ENCODE measurements at places on chromosomes 11 and 22.
A peak's percentile ranks its signal among the peaks of the same experiment; 100 is the strongest.

GRCh38 chr22:50561401-50562358 is 1.0 kb downstream of the SYCE3 start:
- DNase-seq, result no peak

DNA sequence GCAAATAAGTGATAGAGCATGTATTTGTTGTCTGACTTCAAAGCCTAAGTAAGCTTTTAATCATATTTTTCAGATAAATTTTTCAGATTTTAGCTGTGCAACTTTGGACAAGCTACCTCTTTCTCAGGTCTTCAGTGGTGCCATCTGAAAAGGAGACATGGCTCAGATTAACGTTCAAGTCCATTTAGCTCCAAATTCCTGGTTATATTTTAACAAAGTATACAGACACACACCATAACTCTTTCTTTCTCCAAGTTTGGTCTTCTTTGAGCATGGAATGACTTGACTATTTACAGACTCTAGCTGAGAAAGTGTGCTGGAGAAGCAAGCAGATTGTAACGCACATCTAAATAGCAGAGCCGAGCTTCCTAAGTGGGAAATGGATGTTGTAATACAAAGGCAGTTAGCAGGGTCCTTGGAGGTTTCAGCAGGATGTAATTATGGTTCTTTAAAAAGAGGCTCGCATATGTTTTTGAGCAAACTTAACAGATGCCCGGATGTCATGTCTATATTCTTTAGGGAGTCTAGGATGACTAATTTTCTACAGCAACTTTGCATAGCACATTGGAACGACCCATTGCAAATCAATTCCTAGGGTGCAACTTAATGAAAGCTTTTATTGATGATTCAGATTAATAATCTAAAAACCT is 128.1 kb upstream of the E2F8 start:
- no peak for DNase-seq

DNA sequence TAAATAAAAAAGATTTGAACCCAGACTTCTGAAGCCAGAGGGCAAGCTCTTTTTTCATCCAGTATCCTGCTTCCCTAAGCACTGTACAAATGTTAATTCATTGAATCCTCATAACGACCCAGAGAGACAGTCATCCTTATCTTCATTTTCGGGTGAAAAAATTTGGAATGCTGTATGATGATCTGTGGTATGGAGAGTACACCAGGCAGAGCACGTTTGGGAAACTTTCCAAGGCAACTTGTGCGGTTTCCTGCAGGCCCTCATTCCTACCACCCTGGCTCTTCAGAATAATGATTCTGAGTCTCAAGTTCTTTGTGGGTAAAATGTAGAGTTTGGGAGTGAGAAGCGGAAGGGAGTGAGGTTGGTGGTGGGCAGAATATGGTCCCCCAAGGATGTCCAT is 177.9 kb upstream of the CADM1 start:
- DNase-seq, result no peak

DNA sequence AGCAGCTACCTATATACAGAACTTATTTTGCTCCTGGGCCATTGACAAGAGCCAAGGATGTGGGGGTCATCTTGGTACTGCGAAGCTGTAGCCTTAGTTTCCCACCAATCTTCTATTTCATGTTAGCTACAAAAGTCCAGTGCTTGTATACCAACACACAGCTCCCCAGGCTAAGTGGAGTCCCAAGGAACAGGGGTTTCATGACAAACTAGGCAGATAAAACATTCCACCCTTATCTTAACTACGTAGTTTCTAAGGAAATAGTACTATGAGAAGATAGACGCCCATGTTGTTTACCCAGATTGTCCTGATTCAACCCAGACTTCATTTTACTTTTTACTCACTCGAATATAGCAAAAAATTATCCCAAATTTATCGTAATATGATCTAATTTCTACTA is 218.5 kb downstream of the DYNC2H1 start:
- DNase-seq, result no peak

GRCh38 chr11:69397732-69398131 is 83.7 kb upstream of the LINC01488 start:
- DNase-seq, result no peak

GRCh38 chr11:115530752-115531151 is 26.5 kb upstream of the CADM1 start:
- no peak for DNase-seq

DNA sequence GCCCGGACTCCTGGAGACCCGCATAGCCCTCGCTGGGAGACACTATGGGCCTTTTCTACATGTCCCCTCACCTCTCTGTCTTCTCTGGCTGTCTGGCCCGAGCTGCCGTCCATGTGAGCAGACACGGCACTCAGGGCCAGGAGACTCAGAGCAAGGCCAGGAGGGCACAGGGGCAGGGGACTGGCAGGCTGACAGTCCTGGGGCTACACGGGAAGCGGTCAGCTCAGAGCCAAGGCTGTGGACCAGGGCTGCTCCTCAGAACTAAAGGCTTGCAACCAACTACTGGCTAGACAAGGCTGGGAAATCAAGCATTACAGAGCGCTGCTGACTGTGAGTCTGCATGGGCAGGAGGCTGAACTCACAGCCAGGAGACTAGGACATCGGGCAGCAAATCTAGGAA is 56.1 kb upstream of the CDON start:
- no peak for DNase-seq

DNA sequence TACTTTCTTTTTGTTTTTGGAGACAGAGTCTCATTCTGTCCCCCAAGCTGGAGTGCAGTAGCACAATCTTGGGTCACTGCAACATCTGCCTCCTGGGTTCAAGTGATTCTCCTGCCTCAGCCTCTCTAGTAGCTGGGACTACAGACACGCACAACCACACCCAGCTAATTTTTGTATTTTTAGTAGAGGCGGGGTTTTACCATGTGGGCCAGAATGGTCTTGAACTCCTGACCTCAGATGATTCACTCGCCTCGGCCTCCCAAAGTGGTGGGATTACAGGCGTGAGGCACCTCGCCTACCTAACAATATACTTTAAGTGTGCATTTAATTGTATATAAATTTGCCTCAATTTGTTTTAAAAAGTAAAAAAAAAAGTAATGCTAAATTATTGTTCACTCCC is 38.4 kb downstream of the GRK3 start:
- no peak for DNase-seq

- DNase-seq, result no peak
Observed at GRCh38 chr11:66115638-66116301, 45.7 kb downstream of the PACS1 start.

- DNase-seq, result no peak
Observed at GRCh38 chr11:116807601-116808261, 15.4 kb downstream of the APOA4 start.

GRCh38 chr11:61198361-61198760 is 5.0 kb upstream of the PGA3 start:
- no peak for DNase-seq

GRCh38 chr11:129440028-129440713 is 64.5 kb downstream of the BARX2 start:
- no peak for DNase-seq

- no peak for DNase-seq
Observed at GRCh38 chr22:33167998-33168790, 110.0 kb upstream of the SYN3 start.

DNA sequence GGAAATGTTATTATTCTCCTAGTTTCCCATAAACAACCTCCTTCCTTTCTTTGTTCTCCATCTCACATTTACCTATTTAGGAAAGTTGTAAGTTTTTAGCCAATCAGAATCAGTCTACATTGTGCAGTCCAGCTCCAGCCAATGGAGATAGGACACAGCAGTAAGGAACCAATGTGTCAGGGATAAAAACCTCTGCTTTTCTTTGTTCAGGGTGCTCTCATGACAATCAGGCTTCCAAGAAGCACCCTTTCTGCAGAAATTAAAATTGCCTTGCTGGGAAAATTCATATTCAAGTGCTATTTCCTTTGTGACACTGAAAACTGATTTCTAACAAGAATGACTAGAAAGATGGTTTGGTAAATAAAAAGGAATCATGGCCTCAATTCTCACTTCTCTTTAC is 14.6 kb downstream of the SCGB2A1 start:
- no peak for DNase-seq

DNA sequence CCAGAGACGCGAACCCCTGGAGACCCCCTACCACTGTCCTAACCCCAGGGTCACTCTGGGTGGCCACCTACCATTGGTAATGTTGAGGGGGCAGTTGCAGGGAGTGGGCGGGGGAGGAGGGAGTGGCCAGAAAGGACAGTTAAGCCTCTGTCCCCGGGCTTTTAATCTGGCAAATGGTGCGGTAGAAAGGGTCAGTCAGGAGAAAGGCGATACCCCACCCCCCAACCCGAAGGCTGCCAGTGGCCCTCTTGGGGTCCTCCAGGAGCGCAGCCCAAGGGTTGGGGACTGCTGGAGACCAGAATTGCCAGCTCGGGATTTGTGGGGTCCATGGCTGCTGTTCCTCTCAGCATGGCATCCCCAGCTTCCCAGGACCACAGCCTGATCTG is 742 bp downstream of the P2RY2 start:
- no peak for DNase-seq

GRCh38 chr11:130916910-130917309 is 631 bp upstream of the SNX19 start:
- no peak for DNase-seq

DNA sequence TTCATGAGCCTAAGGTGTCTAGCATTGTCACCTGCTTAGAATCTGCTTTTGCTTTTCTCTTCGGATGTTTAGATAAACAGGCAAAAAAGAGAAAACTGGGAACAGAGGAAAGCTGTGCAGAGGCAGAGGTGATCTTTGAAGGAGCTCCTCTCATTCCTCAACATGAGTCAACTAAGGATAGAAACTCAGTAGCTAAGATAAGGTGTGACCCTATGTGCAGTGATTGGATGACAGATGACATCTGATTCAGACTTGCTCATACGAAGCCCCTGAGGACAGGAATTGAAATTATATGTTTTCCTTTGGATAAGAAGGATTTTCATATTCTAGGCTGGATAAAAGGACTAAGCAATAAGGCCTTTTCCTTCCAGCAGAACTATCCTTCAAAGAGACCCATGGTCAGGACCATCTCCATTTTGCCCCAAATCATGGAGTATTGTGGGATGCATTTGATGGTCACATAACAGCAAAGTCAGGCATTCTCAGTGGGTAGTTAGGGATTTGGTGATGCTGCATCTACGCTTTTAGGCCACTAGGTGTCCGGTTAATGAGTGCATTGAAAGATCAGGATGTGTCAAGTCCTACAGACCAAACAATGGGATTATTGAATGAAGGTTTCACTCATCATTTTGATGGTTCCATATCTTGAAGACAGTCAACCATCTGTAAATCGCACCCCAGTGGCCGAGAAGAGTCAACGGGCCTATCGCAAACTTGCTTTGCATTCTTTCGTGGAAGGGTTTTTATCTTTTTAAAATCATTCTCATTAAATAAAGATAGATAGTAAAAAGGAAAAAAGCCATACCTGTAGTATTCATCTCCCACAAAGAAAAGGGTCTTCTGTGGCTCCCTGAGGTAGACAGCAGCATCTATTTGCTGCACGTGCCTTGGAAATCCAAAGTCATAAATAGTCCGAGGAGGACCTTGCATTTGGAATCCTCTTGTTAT is 32.2 kb downstream of the MMP20 start:
- DNase-seq, result no peak

DNA sequence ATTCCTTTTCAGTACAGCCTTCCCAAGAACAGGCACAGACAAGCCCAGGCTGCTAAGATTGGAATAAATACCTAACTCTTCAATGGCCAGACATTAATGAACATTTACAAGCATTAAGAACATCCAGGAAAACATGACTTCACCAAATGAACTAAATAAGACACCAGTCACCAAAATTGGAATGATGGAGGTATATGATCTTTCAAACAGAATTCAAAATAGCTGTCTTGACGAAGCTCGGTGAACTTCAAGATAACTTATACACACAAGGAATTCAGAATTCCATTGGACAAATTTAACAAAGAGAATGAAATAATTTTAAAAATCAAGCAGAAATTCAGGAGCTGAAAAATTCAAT is 16.4 kb upstream of the DDX10 start:
- no peak for DNase-seq

DNA sequence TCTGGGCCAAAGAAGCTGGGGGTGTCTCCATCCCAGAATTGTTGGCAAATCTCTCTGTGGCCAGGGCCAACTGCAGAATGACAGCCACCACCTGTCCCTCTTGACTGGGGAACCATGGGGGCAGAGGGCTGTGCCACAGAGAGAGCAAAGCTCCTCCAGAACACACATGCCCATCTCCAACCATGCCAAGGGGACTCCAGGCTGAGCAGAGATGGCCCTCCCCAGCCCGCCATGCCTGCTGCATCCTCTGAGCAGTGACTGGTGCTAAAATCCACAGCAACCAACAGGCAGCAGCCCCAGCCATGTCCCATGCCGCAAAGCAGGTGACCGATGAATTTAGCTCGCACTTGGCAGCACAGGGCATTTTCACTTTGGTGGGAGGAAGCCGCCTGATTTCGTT is 45.0 kb downstream of the LARGE1 start:
- DNase-seq, result no peak

GRCh38 chr22:36644333-36644757 is 59.2 kb downstream of the CACNG2 start:
- peak; percentile 48 for DNase-seq

GRCh38 chr22:44029069-44029468 is 5.0 kb downstream of the PARVB start:
- no peak for DNase-seq

GRCh38 chr11:32400670-32401369 is 34.5 kb downstream of the WT1 start:
- DNase-seq, result no peak

- DNase-seq, result no peak
Observed at GRCh38 chr11:64086258-64087123, 50.8 kb downstream of the FLRT1 start.

GRCh38 chr11:109241988-109242536 is 179.9 kb upstream of the C11orf87 start:
- DNase-seq, result no peak

DNA sequence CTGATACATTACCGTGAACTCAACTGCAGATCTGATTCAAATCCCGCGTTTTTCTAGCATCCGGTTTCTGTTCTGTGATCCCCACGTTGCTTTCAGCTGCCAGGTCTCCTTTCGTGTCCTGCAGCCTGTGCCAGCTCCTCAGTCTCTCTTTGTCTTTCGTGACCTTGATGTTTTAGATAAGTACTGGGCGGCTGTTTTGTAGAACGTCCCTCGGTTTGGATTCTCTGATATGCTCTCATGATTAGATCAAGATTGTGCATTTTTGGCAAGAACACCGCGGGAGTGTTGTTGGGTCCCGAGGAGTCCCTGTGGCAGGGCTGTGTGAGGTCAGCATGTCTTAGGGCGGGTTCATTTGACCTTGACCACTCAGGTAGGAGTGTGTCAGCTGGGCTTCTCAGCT is 38.6 kb downstream of the KCNQ1 start:
- DNase-seq, result no peak

GRCh38 chr11:76698321-76699043 is 27.9 kb upstream of the LRRC32 start:
- no peak for DNase-seq

All from stimulated activated CD4-positive, alpha-beta T cell treated with anti-CD3 and anti-CD28 coated beads, Interleukin-12 subunit alpha, Interleukin-12 subunit beta, amount 100 ng/mL, for 48 hours (primary cell).